ENCODE measurements at places on chromosomes 7 and 10.

- no peak for DNase-seq
Observed at GRCh38 chr7:137986252-137987017, 15.5 kb downstream of the CREB3L2 start.

DNA sequence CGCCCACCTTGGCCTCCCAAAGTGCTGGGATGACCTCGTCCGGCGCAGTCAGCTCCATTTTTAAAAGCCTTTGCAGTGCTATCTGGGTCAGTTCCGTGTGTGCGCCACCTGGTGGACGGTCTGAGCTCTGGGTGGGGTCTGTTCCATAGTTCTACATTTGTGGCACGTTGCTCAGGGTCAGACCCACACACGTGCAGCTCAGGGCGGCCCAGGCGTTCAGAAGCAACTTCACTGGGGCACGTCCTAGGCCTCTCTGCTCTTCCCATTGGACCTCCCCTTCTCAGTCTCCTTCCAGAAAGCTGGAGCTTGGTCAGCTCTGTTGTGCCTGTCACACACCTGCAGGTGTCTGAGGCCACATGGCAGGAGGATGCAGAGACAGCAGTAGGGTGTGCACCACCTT lies 137.9 kb downstream of the DNAJB6 start:
- no peak for DNase-seq

DNA sequence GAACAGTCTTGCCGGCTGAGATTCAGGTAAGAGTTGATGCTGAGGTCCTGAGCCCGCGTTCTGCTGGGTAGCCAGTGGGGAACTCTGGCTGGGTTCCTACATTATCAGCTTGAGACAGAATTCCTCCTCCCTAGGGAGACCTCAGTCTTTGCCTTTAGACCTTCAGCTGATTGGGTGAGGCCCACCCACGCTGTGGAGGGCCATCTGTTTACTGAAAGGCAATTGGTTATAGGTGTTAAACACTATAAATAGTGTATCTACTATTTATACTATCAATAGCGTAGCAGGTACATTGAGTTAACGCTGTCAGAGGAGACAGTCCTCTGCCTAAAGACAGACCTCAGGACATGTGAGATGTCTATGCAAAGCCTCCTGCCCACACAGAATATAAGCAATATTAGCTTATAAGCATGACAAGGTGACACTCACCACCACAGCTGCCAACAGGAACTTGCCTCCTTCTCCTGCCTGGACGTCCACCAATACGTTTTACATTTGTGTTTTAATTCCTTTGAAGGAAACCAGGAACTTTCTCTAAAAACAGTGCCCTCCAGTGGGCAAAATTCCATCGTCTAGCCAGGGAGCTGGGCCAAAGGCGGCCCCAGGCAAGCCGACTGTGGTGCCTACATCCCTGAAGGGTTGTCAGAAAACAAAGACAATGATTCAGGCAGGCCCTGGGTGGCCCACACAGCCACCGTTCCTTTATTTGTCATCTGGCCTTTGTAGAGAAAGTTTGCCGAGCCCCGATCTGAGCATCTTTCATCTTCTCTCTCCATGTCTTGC lies 58.8 kb downstream of the INSIG1 start:
- DNase-seq: no peak

GRCh38 chr10:90893190-90893589 lies 21.4 kb downstream of the RPP30 start:
- no peak for DNase-seq

DNA sequence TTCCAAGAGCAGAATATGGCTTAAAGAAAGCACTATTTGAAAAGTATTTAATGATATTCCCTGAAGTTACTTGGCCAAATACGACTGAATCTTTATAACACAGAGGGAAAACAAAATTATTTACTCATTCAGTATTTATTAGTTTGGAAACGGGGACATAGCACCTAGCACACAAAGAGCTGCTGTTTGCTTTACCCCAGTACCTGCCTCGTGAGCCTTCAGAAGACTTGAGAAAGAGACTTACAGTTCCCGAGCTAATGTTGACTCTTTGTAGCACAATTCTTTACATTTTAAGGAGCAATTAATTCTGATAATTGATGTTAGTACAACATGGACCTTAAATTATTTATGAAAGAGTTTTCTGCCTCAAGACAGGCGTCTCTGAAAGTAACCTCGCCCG lies 88.7 kb downstream of the FAM204A start:
- no peak for DNase-seq

DNA sequence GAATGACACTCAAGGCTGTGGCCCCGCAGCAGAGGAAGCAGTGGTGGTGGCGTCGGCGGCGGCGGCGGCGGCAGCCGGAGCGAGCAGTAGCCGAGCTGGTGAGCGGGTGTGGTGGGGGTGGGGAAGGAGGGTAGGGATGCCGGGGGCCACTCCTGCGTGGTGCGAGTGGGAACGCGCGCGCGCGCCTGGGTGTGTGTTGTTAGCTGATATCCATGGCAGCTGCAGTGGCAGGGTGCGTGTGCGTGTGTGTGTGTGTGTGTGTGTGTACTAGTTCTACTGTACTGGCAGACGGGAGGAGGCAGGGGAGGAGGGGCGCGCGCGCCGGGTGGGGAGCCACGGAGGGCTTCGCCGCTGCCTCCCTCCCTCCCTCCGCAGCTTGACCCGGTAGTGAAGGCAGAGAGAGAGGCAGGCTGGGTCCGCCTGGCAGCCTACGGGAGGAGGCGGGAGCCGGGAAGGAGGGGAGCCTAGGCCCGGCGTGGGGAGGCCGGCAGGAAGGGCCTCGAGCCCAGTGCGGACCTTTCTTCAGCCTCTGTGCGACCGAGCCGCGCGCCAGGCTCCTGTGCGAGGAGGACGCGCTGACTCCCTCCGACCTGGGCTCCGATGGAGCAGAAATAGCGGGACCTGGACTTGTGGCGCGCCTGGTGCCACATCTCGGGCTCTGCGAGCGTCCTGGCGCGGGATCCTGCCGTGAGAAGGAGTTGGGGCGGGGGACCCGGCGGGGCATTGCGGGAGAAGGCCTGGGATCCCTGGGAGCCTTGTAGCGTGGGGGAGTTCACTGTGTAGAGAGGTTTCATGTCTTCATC lies at the start of gene MAGI2:
TSS of gene MAGI2 (minus strand) at position 110 of the 803 bp plus-strand sequence. CDS start 347 bp downstream, outside the sequence.
- DNase-seq: peak; percentile 89

Data from posterior cingulate gyrus (tissue), 11 donors.